Ovary (tissue), 10 donors: ENCODE measurements at places on chromosomes 7 and 10. TPM values are rescaled to one million over a fixed set of nuclear protein-coding genes. Genes with fewer than 3 reads are reported as not detected.

GRCh38 chr10:24958091-24958720 lies 5.8 kb upstream of the PRTFDC1 start:
- DNase-seq = no peak

DNA sequence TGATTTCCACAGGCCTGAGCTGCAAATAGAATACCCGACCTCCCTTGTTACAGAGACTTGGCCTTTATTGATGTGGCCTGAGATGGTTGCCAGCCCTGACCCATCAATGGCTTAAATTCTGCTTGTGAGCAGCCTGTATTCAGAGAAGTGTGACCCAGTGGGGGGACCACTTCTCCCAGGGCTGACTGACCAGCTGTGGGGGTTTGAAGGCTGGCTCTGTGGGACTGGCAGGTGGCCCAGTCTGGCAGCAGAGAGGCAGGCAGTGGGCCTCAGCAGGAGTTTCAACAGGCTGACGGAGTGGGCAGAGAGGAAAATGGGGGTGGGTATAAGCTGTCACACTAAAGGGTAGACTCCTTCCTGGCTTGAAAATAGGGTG lies 12.2 kb upstream of the PPIF start:
- no peak for DNase-seq

DNA sequence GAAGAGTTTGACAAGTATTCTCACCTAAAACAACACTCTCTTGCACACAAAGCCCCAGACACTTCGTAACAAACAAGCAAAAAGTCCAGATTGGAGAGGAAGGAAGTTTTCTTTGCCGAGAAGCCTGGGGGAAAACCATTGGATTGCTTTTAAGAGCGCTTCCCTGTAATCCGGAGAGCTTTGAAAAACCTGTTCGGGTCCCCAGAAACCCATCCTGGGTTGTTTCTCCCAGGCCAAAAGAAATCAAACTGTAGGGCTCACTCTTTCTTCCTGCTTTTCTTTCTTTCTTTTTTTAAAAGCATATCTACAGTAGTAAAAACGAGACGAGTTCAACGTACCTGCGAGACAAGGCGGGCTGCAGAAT lies 655 bp downstream of the SP8 start:
- DNase-seq = no peak

DNA sequence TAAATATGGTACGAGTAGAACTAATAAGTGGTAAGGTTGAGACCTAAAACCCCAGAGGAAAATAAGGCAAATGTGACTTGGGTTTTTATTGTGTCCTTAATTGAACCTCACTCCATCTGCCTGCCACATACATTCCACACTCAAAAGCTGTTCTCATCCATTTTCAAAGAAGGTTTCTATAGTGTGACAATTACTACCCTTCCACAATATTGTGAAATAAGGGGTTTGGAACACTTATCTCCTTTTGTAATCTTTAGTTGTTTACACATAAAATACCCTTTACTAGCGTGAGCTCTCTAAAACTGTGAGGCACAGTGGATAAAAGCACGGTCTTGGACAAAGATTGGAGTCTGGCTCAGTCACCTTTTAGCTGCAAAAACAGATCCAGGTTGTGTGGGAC lies 166.6 kb downstream of the THSD7A start:
- no peak for DNase-seq

DNA sequence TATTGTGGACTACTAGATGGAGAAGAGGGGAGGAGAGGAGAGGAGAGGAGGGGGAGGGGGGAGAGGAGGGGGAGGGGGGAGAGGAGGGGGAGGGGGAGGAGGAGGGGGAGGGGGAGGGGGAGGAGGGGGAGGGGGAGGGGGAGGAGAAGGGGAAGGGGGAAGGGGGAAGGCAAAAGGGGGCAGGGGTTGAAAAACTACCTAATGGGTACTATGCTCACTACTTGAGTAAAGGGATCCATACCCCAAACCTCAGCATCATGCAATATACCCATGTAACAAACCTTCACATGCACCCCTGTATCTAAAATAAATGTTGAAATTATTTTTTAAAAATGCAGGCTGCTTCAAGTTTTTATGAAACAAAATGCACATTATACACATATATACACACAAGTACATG lies 15.1 kb upstream of the LMOD2 start:
- DNase-seq = no peak

GRCh38 chr7:77484785-77485184 lies 52.3 kb upstream of the PTPN12 start:
- DNase-seq = no peak

DNA sequence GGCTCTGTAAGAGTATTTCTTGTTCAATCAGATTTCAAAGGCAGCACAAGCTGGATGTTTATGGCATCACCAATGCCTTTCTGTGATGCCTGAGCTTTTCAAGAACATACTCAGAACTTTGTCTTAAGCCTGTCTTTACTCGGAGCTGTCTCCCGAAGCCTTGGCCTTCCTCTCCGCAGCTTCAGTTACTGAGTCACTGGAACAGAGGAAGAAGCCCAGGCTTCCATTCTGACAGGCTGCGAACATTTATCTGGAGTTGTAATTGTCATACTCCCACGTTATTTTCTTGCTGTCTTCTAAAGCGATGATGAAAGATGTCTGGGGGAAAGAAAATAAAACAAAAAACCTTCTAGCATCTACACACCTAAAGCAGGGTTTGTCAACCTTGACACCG lies 43.9 kb downstream of the GRK5 start:
- DNase-seq = peak; percentile 47

Gene FOXL3
- total RNA-seq = not detected

DNA sequence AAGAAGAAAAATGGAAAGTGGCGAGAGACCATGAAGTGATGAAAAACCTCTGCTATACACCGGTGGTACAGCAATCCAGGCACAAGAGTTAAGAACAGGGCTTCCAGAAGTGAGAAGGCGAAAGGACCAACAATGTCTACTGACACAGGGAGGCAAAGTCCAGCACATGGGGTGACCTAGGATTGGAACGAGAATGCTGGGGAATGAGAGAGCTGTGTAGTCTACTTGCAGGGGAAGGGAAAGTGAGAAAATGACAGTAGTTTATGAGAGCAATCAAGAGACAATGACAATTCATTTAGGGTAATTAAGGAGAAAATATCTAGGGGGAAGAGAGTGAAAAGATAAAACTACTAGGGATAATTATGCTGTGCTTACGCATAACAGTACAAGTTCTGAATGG lies 169.2 kb downstream of the SLC25A13 start:
- DNase-seq = no peak

Gene MSS51
- 2.2 TPM for total RNA-seq

- DNase-seq = no peak
These were observed 534 bp downstream of the PSMA2 start for GRCh38 chr7:42931447-42931833.

DNA sequence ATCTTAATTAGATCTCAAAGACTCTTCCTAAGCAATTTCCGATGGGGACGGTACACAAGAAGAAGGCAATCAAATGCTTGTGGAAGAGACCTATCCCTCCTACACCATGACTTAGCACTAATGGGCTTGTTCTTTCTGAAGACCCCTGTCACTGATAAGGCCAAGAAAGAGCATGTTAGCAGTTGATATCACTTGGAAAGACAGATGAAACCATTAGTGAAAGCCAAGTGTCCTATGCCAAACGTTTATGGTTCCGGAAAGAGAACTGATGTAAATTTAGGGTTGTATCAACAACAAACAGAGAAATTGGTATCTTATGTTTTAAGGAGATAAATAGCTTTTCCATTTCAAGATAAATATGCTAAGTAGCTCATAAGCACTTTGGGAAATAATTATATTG lies 6.5 kb downstream of the UROS start:
- DNase-seq = no peak

DNA sequence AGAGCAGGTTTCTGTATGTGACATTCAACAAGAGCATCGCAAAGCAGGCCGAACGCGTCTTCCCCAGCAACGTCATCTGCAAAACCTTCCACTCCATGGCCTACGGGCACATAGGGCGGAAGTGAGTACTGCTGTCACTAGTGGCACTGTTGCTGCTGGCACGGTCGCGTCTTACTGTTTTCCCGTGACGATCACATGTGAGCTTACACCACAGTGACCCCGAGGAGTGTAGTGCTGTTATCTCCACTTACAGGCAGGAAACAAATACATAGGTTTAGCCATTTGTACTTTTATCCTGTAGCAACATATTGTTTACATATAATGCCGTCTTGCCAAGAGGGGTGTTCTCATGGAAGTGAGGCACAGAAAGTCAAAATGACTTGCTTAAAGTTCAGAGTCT lies 25.4 kb downstream of the FBH1 start:
- DNase-seq = no peak

Gene DENND2A
- total RNA-seq = 31.6 TPM

Gene RBP3
- total RNA-seq = not detected

DNA sequence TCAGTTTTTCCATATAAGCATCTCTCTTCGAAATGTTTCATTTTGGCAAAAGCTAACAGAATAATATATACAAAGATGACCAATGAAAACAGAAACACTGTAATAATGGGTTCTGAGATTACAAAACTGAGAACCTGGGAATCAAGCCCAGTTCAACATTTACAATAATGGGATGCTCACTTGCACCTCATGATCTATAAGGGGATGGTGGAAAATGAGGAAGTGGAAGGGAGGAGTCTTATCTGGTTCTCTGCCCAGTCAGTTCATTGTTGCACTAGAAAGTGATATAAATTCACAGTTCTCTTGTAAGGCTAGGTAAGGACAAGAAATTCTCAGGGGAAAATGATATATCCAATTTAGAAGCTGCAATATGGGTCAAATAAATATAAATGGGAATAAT lies 31.7 kb upstream of the RHOBTB1 start:
- DNase-seq = no peak
